ENCODE measurements at places on chromosomes 16 and 17.

DNA sequence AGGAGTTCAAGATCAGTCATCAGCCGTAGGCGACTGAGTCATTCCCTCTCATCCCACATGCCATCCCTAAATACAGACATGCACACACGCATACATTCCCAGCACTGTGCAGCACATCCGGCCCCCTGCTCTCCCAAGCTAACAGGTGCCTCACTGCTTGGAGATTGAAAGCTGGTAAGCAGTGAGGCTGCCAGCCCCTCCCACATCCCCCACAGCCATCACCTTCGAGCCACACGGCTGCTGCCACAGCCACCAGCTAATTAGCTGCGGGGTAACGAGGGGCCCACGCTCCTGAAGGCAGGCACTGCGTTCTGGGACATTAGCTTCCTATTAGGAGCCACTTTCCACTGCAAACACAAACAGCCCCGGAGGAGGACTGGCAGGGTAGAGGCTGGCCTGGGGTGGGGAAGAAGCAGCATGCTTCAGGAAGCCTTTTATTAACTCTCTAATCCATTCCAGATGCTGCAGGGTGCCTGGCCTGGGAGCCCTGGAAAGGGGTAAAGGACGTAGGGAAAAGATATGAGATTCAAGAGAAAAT, 179.6 kb downstream of the CCT6B start:
- DNase-seq = no peak

- DNase-seq = no peak
Measured at GRCh38 chr16:68283346-68283745, 19.0 kb downstream of the SLC7A6 start.

GRCh38 chr17:47891545-47892088, 4.4 kb upstream of the SP2 start:
- no peak for DNase-seq

GRCh38 chr16:894841-895240, 75.9 kb downstream of the LMF1 start:
- DNase-seq = no peak

GRCh38 chr16:30418350-30419181, 11.2 kb downstream of the ZNF771 start:
- no peak for DNase-seq

GRCh38 chr16:16830401-16830800, 451.5 kb downstream of the NPIPA7 start:
- no peak for DNase-seq
